ENCODE measurements at places on chromosomes 3 and 15.

DNA sequence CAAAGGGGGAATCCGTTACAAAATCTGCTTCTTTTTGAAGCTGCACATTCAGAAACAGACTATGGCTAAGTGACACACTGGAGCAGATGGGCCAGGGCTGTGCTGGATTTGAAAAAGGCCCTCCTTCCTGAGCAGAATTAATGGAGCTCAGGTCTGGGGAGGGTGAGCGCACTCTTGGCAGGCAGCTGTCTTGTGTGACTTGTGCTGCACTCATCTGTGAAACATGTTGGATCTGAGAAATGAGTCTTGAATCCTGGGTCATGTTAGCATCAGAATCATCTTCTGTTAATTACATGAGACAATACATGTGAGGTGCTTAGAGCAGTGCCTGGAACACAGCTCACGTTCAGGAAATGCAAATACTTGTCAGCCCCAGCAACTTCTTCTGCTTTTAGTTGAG lies 219.6 kb downstream of the THSD4 start:
- no peak for DNase-seq

- DNase-seq = no peak
Measured at GRCh38 chr3:134833453-134834163, 38.5 kb downstream of the EPHB1 start.

- no peak for DNase-seq
Measured at GRCh38 chr15:31525988-31526665, 199.5 kb downstream of the KLF13 start.

DNA sequence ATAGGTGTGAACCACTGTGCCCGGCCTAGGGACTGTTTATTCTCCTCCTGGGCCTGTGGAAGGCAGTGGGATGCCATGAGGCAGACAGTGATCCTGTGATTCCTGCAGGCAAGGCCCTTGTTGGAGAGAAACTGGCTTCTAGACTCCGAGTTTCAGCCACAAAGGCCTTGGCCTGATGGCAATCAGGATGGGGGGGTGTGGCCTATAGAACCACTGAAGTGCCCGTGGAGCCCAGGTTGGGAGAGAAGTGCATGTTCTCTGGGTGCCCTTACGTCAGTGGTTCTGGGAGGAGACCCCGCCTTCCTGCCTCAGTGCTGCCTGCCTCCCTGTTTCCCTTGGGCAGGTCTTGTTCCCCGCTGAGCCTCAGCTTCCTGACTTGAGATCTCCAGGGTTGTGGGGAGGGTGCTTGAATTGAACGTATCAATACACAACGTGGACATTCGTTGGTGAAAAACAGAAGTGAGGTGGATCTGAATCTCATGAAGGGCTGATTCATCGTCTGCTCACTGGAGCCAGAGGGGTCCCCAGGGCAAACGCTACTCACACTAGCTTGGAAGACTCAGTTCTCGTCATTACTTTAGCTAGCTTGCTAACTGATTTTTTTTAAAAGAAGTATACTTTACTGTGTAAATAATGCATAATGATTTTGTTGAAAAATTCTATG lies 31.8 kb downstream of the IRAK2 start:
- no peak for DNase-seq

DNA sequence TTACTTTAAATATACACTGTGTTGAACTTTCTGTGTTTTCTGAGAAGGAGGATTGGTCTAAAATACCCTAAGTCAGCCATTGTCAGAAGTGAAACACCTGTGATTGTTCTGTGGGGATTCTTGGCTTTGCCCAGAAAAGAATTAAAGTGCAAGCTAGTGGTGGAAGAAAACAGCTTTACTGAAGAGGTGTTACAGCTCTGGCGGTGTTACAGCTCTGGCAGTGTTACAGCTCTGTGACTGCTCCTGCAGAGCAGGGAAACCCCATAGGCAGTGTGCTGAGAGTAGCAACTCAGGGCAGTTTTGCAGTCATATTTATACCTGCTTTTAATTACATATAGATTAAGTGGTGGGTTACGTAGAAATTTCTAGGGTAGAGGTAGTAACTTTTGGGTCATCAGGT lies 66.6 kb downstream of the C3orf20 start:
- no peak for DNase-seq

- no peak for DNase-seq
Measured at GRCh38 chr15:45640616-45641015, 5.8 kb downstream of the SQOR start.

GRCh38 chr3:52471371-52472238 lies 16.2 kb downstream of the NISCH start:
- DNase-seq = no peak

GRCh38 chr3:21256932-21257331 lies 494.1 kb downstream of the ZNF385D start:
- no peak for DNase-seq

GRCh38 chr3:10330319-10330718 lies 9.4 kb upstream of the SEC13 start:
- DNase-seq = no peak

DNA sequence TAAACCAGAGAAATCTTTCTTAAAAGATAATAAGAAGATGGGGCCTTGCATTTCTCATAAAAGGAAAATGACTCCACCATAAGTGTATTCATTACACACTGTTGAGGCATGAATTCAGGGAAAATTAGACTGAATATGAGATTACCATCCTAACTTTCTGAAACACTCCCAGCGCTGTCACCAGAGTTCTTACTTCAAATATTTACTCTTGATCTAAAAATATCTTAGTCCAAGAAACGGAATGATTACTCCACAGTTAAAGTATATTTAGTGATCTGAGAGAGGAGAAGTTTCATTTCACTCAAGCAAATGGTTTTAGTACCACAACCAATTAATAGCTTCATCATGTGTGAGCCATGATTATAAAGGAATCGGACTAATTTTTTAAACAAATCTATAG lies 300.3 kb downstream of the ZBTB20 start:
- DNase-seq = no peak

DNA sequence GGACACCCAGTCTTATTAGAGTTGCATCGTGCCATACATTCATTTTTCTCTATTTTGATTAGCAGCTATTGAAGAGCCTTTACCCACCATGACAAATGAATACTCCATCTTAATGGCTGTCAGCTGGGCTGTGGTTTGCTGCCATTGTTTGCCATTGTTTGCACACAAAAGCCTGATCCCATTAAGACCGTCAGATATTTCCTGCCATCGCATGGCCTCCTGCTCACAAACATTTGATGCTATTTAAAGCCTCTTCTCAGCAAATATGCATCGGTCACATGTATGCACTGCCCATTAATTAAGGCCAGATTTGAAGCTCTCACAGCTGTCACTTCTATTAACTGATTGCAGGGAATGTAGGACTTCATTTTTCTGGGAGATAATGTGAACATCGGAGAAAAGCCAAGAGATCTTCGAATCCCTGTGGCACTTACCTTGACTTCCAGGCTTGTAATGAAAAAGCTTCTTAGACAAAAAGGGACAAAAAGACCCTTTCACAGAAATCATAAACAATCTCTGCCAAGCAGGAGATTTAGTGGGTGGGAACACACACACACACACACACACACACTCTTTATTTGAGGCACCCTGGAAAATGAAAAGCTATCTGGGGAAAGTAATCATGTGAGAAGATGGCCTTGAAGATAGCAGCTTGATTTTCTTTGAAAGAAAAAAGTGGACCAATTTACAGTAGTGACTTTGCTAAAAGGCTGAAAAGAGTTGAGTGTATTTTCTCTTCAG lies 175.4 kb upstream of the NR2E3 start:
- peak; percentile 89 for DNase-seq

DNA sequence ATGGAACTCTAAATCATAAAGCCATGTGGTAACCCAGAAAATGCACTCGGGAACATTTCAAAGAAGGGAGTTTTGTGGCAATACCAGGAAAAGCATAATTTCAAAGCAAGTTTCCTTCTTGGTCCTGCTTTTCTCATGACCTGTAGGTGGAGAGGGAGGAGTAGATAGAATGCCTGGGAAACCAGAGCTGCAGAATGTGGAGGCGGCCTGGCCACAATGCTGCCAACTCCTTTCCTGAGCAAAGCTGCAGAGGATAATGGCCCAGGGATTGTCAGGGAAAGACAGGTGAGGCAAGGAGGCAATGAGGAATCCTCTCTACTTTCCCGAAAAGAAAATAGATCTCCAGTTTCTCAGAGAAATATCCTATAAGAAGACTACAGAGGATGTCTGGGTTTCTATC lies 330.3 kb downstream of the FGF12 start:
- DNase-seq = no peak

GRCh38 chr15:37984368-37984767 lies 49.9 kb downstream of the TMCO5A start:
- no peak for DNase-seq

- DNase-seq = no peak
Measured at GRCh38 chr3:73280746-73281145, 219.3 kb downstream of the EBLN2 start.

- DNase-seq = no peak
Measured at GRCh38 chr3:179760944-179761343, 108.1 kb downstream of the USP13 start.

GRCh38 chr3:5304789-5305683 lies 117.5 kb downstream of the EDEM1 start:
- DNase-seq = no peak

DNA sequence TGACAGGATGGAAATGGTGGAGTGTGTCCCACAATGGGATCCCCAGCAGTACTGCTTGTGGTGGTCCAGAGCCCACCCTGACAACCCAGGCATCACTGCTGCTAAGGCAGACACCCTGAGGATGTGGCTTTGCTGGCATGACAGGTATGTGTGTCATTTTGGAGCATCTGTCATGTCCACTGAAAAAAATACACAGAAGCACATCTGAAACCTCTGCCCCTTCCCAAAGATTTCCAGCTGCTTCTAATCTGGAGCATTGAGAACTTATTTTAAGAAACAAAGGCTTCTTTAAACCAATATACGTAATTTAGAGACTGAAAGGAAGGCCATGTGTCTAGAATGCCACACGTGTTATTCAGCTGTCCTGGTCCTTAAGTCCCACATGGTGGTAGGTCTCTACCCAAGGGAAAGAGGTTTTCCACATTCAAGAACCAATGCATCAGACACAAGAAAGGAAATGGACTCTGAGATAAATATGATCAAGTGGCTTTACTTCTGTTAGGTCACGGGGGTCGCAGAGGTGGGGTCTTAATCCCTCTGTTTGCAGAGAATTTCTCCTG lies 88.3 kb downstream of the PDZRN3 start:
- no peak for DNase-seq
